ENCODE measurements at places on chromosomes 12 and 14. TPM values are rescaled to one million over a fixed set of nuclear protein-coding genes. Genes with fewer than 3 reads are reported as not detected.

- no peak for DNase-seq
Observed at GRCh38 chr12:49905718-49906314, 2.1 kb upstream of the FAIM2 start.

DNA sequence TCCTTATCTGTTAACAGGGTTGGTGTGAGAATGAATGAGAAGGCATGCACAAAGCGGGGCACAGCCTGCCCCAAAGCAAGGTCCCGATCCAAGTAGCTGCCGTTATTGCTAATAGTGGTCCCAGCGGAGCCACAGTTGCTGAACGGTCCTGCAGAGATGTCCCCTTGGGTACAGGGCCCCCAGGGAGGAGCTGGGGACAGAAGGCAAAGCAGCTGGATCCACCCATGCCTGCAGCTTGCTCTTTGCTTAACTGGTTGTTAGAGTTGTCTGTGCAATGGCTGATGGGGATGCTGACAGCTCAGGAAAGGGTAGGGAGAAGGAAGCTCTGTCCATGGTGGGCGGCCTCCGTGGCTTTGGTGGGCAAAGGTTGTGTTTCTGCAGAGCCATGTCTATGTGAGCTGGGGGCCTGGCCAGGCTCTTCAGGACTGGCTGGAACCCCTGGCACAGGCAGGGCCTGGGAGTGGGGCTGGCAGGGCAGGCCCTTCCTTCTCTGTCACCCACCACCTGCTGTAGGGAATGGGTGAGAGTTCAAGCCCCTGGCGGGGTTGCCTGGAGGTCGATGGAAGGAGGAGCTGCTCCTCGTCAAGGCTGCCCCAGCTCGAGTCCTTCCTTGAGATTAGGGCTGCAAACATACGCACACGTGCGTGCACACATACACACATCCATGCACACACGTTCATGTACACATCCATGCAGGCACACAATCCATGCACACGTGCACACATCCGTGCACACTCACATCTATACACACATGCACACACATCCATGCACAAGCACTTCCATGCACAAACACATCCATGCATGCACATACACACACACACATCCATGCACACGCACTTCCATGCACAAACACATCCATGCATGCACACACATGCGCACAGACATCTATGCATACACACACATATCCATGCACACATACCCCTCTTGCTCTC lies 35.4 kb downstream of the NOC4L start:
- DNase-seq: no peak

- no peak for DNase-seq
Observed at GRCh38 chr12:78229591-78230101, 399.0 kb downstream of the NAV3 start.

DNA sequence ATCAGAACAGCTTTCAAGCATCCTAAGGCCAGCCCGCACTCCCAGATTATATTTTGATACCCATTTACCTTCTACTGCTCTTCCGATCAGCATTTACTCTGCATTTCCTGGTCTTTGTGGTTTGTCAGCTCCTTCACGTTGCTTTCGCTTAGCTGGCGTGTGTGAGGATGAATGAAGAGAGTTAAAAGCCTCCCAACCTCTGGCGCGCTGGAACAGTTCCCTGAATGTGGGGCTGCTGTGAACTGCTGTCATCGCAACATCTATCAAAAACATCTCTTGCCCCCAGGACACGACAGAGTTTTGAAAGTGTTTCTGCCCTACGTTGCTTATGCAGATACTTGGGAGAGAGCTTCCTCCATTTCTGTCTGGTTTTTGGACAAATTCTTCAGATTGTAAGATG lies 129.2 kb downstream of the KCNA5 start:
- DNase-seq: no peak

DNA sequence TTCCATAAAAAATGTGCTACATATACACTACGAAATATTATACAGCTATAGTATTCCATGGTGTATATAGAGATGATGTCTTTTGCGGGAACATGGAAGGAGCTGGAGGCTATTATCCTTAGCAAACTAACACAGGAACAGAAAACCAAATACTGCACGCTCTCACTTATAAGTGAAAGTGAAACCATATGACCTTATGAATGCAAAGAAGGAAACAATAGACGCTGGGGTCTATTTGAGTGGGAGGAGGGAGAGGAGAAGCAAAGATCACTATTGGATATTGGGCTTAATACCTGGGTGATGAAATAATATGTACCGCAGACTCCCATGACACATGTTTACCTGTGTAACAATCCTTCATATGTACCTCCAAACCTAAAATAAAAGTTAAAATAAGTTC lies 142.8 kb downstream of the LRFN5 start:
- DNase-seq: peak; percentile 41

GRCh38 chr12:47415054-47415453 lies 290.8 kb downstream of the RPAP3 start:
- no peak for DNase-seq

- DNase-seq: no peak
Observed at GRCh38 chr12:11814374-11814773, 164.9 kb downstream of the ETV6 start.

DNA sequence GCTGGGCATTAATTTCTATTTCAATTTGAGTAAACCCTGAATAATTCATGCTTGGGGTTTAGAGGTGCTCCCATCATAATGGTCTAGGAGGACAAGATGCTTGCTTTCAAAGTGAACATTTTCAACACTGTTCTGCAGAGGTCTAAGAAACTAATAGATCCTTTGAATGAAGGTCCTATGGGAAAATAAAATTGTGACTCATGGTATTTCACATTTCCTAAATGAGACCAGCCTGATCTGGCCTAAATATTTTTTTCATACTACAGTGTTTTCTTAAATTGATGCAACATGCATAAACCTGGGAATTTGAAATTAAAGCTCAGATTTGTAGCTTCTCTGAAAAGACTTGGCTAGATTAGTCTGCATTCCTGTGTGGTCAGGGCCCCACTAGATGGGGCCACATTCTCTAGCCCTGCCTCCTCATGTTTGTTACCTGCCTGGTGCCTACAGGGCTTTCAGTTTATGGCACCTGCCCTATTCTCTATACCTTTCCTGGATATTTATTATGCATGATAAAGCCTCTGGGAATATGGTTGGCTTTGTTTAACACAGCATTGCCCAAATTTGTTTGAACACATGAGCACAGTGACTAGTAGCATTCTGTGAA lies 112.7 kb downstream of the METTL25 start:
- DNase-seq: no peak

- DNase-seq: no peak
Observed at GRCh38 chr14:33469898-33470297, 481.0 kb downstream of the EGLN3 start.

Gene PIWIL1
- polyA plus RNA-seq: 0.04 TPM

Gene LGR5
- 3.1 TPM for polyA plus RNA-seq

Gene IKZF4
- polyA plus RNA-seq: 6.5 TPM

Gene SLC25A47
- not detected for polyA plus RNA-seq

Measured in muscle of arm (tissue), 14 donors.